ENCODE measurements at places on chromosomes 16 and 17.

DNA sequence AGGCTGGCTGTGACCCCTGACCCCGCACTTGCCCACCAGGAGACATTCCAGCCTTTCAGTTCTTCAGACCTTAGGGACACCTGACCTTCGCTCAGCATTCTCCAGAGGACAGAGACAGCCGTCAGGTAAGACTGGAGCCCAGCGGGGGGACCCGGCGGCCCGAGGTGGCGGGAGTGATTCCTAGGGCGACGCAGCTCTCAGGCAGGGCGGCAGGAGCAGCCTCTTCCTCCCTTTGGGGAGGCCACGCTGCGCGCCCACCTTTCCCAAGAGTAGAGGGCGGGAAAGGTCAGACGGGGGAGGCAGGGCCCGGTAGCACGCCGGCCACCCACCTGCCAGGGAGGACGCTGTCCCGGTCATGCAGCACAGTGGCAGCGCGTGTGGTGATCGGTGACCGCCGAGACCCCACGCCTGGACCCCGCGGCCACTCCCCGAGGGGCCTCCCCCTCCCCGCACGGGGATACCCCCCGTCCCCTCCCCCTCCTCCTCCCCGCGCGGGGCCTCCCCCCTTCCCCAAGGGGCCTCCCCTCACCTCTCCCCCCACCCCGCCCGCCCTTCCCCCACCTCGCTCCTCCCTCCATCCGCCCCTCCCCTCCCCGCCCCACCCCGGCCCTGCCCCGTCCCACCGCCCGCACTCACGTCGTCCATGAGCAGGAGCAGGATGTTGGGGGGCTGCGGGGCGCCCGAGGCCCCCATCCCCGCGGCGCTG is 472 bp downstream of the GALNS start:
- no peak for DNase-seq

GRCh38 chr17:38940404-38940803 is 15.0 kb downstream of the LASP1NB start:
- DNase-seq: no peak

GRCh38 chr16:66471264-66471663 is 44.2 kb downstream of the BEAN1 start:
- DNase-seq: no peak

GRCh38 chr17:32746280-32746679 is 130.6 kb downstream of the MYO1D start:
- no peak for DNase-seq

GRCh38 chr16:89303617-89304016 is 86.1 kb downstream of the ZNF778 start:
- DNase-seq: no peak

GRCh38 chr16:68297908-68298307 is 12.8 kb downstream of the SLC7A6OS start:
- no peak for DNase-seq

DNA sequence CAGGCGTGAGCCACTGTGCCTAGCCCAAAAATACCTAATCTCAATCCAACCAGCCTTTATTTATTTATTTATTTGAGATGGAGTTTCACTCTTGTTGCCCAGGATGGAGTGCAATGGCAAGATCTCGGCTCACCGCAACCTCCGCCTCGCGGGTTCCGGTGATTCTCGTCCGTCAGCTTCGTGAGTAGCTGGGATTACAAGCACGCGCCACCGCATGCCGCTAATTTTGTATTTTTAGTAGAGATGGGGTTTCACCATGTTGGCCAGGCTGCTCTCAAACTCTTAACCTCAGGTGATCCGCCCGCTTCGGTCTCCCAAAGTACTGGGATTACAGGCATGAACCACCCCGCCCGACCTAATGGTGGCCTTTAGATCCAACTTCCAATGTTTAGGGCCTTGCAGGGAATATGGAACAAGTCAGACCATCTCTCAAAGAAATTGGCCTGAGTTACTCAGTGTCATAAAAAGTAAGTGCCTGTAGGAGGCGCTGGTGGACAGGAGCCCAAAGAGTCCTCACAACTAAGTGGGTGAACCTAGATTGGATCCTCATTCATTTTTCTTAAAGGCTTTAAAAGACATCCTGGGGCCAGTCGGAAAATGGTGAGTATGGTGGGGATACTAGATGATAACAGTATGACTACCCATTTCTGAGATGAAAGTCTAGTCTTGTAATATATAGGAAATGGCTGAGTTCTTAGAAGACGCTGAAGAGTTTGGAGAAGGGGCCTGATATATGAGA is 4.6 kb downstream of the ZSCAN10 start:
- DNase-seq: peak; percentile 56

DNA sequence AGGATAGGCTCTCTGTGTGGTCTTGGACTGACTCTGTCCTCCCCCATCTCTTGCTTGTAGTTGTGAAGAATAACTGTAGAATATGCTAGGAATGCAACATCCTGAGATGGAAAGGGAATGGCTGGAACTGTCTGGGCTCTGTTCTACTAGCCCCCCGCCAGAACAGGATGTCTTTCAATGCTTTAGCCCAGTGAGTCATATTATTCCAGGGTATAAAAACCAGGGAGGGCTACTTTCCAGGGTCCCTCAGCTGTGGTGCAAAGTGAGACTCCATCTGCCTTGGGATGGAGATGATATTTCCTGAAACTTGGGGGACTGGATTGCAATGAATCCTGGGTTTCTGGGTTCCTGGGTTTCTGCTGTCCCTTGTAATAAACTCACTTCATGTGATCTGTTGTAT is 32.1 kb downstream of the HYDIN start:
- no peak for DNase-seq

DNA sequence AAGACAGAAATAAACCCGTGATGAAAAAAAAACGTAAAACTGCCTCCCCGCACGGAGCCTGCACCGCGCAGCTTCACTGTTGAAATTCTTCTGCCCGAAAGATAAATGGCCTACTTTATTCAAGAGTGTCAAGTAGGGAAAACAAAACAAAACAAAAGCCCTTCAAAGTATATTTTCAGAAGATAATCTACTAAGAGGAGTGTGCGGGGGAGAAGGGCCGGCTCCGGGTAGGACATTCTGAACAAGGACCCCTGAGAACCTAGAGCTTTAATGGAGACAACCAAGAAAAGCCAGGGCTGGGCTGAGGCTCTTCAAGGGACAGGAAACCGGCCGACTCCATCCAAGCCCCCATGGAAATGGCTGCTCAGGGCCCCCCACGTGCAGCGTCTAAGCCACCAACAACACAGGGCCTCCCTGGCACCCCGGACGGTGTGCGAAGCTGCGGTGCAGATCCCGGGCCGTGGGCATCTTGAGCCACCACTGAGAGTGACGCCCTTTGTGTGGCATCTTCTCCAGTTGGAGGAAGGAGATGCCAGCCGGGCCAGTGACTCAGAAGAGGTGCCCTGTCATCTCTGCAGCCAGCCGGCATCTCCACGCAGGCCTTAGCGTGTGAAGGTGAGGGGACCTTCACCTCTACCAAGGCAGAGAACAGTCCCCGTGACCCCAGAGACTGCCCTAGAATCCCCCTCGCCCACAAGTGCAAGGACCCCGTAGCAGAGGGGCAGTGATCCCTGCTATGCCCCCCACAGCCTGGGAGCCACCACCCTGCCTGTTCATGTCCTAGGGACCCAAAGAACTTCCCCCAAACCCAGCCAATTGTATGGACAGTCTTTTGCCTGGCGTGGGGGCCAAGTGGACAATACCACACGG is 250.8 kb downstream of the C16orf95 start:
- DNase-seq: no peak

- no peak for DNase-seq
Observed at GRCh38 chr17:42783062-42783790, 2.8 kb downstream of the WNK4 start.

- DNase-seq: no peak
Observed at GRCh38 chr17:10879190-10879836, 41.4 kb upstream of the PIRT start.

DNA sequence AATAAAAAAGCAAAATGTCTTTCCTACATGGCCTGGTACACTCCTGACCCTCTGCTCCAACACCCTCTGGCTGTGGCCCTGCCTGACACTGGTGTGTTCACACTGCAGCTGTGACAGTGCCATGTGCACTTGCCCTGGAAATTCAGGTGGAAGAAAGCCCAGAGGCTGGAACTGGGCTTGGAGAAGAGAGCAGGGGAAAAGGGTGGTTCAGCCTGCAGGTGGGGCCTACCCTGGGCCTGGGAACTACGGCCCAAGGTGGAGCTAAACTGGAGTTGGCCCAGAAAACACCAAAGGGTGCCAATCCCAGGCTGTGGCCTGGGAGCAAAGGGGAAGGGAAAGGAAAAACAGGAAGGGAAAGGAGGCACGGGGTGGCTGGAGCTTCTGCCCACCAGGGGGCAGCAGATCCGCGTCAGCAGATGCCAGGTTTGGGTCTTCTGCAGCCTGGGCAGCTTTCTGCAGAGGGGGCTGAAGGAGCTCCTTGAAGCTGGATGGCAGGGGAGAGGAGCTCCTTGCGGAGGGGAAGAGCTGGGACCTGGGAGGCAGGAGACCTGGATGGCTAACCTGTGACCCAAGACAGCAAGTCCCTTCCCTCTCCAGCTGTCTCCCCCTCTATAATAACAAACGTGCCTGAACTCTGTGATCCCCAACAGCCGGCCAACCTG is 15.4 kb upstream of the CTCF start:
- peak; percentile 69 for DNase-seq

DNA sequence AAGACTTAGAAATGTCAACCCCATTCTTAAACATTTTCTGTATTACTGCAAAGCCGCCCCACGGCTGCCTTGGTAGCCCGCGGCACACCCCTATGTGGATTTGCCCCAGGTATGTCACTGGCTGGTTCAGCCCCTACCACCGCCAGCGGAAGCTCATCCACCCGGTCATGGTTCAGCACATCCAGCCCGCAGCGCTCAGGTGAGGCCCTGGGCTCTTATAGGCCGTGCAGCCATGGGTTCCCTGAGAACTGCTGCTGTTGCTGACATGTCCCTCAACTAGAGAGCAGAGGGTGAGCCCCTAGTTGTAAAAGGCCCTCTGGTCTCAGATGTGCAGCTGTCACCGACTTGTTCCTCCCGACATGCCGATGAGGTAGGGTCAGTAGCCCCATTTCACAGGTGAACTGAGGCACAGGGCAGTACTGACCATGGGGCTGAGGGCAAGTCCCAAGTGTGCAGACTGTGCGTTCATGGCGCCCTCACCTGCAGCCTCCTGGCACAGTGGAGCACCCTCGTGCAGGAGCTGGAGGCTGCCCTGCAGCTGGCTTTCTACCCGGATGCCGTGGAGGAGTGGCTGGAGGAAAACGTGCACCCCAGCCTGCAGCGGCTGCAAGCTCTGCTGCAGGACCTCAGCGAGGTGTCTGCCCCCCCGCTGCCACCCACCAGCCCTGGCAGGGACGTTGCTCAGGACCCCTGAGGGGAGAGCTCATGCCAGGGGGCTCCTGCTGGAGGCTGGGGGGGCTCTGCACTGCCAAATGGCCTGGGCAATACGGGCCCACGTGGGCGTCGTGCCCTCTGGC is 8.7 kb downstream of the CYBC1 start:
- DNase-seq: no peak

GRCh38 chr16:77402118-77402517 is 32.7 kb downstream of the ADAMTS18 start:
- no peak for DNase-seq

DNA sequence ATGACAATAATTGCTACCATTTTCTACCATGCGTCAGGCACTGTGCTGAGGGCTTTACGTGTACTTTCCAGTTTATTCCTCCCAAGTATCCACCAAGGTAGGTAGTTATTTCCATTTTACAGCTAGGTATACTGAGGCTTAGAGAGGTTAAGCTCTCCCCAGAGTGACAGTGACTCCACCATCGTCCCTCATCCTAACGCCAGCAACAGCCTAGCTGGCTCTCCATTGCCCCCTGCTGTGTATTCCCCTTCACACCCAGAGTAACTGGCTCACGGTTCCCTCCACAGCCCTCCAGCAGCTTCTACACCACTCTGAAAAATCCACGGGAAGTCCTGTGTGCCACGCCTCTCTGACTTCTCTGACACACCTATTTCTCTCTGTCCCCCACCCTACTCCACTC is 7.1 kb upstream of the ASGR1 start:
- DNase-seq: no peak

- DNase-seq: no peak
Observed at GRCh38 chr17:2084036-2084765, 29.3 kb downstream of the HIC1 start.

- peak; percentile 41 for DNase-seq
Observed at GRCh38 chr17:50841949-50842354, 6.6 kb downstream of the WFIKKN2 start.

DNA sequence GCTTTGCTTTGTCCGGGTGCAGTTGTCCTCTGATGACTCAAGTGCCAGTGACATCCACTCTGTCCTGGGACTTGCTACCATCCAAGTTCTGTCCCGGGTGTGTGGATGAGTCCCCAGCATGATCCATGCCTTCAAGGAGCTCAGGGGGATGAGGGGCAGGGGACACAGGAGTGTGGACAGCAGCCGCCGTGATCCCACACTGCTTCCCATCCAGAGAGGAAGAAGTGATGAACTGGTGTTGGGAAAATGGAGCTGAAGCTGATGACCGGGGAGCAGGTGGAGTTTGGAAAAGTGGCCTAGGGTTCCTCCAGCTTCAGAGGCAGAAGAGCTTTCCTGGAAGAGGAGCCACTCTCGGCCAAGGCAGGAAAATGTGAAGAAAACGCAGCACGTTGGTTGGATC is 249.6 kb upstream of the TNRC6C start:
- DNase-seq: no peak

- DNase-seq: no peak
Observed at GRCh38 chr17:82339634-82340580, 6.3 kb upstream of the SECTM1 start.

DNA sequence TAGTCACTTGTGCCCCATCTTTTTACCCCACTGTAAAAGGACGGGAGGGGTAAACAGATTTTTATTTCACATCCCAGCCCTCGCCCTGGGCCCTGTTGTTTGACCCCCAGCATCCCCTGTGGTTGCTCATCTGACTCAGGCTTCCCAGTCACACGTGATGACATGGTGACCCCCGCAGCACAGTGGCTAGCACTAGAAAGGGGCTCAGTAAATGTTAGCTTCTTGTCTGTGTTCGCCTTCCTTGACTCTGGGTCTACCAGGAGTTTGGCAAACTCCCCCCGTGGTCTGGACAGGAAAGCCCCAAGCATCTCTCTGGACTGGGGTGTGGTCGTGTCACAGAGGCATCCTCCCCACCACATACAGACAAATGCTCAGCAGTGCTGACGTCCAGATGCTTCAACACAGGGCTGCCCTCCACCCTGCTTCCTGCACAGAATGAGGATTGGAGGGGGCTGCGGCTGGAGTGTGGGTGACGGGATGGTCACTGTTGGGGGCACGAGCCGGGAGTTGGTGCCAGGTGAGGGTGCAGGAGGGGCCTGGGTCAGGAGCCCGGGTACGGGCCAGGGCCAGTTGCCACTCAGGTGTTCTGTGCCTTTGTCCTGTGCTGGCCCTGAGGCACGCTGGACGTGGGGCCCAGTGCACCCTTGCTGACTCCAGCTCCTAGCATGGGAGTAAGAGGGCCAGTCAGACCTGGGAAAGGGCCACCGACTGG is 69.1 kb downstream of the METRNL start:
- no peak for DNase-seq

- DNase-seq: no peak
Observed at GRCh38 chr16:82345318-82345717, 175.3 kb upstream of the MPHOSPH6 start.

GRCh38 chr16:20114356-20114755 is 40.7 kb upstream of the GPR139 start:
- no peak for DNase-seq

DNA sequence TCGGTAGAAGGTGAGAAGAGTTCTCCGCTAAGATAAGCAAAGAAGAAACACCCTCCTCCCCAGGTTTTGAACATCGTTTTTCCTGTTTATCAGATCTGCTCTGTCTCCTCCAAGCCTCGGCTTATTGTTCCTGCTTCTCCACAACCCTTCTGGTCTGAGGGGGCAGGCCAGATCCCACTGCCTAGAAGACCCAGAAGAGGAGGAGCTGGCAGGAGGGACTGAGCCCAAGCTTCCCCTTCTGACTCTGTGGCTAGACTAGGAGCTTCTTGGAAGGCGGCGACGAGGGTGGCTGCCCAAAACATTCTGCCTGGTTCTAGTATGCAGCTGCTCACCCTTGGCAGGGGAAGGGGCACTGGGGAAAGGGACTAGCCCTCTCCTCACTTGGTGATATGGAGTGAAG is 5.2 kb upstream of the HOXB5 start:
- DNase-seq: no peak
